ENCODE measurements at places on chromosomes 3 and 15.
A peak's percentile ranks its signal among the peaks of the same experiment; 100 is the strongest.

GRCh38 chr3:134326126-134326525 lies 48.1 kb downstream of the AMOTL2 start:
- no peak for DNase-seq

- no peak for DNase-seq
Measured at GRCh38 chr3:190983875-190984274, 121.4 kb upstream of the GMNC start.

DNA sequence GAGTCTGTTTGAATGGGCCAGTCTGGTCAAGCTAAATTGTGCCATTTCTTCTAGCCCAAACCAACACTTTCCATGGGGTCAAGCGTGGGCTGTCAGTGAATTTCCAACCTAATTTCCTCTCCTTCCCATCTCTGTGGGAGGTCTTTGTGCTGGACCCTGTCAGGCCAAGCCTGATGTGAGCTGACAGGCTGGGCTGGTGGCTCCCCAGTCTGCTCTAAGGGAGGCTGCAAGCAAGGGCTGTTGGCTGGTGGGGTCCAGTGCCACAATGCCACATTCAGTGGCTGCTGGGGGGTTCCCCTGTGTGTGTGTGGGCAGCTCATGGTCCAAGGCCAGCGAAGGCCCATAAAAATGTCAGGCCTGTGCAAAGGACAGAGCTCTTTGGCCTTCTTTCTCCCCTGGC lies 216.1 kb downstream of the OPA1 start:
- DNase-seq: no peak

GRCh38 chr15:57463360-57463759 lies 87.1 kb downstream of the CGNL1 start:
- peak; percentile 69 for DNase-seq

DNA sequence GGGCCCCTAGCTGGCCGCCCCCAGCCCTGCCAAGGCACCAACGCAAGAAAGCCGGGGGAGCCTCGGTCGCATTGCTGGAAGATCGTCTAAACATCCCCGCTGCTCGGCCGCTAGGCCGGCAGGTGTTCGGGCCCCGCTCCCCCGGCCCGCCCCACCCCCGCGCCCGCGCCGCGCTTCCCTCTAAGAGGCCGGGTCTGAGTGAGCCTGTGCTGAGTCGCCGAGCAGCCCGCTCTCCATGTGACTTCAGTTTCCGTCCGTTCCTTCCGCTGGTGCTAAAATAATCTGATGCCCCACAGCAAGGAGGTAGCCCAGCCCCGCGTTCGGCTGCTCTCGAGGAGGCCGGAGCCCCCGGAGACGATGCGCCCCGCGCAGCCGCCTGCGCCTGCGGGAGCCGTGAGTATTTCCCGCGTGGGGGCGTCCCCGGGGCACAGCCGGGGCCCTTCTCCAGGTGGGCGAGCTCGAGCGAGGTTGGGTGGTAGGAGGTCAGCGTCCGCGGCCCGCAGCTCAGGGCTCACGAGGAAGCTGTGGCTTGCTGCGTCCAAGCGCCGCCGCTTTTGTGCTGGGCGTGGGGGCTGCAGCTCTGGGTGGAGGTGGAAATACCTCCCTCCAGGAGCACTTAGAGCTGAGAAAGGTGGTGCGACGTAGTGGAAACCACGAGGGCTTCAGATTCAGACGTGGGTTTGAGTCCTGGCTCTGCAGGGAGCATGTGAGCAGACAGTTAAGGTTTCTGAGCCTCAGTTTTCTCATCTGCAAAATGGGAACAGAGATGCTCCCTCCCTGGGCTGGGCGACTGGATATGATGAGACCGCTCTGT lies at the start of gene NRROS:
Gene NRROS (plus strand): TSS at position 212 of the 814 bp plus-strand sequence. CDS start 14,846 bp downstream, outside the sequence.
- DNase-seq: peak; percentile 49

DNA sequence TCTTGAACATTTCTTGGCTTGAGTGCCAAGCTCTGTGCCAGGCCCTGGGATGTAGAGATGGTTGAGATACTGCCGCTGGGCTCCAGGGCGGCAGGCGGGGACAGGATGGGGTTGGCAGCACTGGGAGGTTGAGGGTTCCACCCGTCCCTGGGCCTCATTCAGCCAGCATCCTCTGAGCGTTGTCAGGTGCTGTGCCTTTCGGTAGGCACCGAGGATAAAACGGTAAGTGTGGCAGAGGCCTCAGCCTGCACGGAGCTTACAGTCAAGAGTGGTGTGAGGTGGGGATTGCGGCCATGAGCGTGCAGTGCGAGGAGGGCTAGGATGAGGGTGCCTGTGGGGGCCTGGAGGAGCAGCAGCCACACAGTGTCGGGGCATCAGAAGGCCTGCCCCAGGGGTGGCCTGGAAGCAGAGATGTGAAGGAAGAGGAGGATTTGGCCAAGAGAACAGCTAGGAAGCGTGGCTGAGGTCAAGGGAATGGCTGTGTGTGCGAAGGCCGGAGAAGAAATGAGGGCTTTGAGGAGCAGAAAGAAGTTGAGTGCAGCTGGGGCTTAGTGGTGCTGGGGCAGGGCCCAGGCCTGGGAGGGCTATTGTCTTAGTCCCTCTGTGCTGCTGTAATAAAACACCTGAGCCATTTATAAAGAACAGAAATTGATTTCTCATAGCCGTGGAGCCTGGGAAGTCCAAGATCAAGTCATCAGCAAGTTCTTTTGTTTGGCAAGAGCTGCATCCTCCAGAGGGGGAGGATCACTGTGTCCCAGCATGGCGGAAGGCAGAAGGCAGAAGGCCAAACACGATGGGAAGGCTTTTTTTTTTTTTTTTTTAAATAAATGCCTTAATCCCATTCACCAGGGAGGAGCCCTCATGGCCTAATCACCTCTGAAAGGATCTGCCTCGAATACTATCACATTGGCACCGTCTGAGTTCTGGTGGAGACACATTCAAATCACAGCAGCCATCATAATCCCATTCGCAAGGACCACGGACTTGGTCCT lies 22.7 kb downstream of the CORO2B start:
- DNase-seq: no peak

DNA sequence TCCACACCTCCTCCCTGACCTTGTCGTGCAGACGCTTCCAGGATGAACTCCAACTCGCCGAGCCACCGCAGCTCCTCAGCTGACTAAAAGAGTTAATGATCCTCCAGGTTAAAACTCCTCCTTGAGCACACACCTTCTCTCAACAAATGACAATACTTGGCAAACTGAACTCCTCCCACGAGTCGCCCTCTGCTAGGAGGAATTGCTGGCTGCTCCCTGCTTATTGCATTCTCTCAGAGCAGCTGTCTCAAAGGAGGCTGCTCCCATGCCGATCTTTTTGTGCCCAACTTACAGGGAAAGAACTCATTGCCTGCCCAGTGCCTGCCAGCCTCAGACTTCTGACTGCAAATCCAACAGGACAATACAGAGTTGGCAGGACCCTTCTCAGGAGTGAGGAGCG lies at the start of gene ATP13A4:
Gene ATP13A4 (minus strand): TSS at position 85 of the 400 bp plus-strand sequence. CDS start 96 bp downstream, outside the sequence.
- no peak for DNase-seq

- no peak for DNase-seq
Measured at GRCh38 chr3:8573342-8573926, 71.2 kb downstream of the SSUH2 start.

DNA sequence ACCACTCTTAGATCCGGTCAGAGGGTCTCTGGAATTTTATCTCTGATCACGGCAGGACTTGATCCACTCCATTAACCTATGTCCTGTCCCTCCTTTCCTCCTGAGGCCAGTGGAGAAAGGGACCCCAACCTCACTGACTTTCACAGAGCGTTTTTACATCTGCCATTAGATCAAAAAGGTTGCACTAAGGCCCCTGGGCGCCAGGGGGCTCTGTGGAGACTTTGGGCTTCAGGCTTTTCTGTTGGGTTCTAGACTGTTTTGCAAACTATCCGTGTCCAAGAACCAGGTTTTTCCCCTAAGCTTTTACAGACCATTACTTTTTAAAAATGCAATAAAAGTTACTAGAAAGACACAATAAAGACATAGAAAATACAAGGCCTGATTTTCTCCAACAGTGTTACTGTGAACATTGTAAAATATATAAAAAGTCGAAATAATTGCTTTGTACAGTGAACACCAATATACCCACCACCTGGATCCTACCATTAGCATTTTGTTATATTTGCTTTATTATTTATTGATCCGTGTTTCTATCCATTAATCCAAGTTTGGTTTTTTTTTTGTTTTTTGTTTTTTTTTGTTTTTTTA lies 159.7 kb downstream of the POLR2M start:
- no peak for DNase-seq

DNA sequence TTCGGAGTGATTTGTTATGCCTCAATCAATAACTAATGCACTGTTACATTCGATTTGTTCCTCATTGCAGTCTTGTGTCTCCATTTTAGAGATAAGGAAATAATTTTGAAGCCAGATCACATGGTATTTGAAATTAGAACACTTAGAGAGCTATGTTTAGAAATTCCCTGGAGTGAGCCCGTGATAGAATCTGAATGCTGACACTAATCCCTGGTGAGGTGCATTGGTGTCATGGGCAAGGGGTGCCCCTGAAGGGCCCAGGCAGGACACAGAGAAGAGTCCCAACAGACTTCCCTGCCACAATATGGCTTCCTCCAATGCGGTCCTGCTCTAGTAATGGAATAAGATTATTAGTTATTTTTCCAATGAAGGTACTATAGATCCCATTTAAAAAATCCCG lies 223.0 kb downstream of the NR2F2 start:
- no peak for DNase-seq

DNA sequence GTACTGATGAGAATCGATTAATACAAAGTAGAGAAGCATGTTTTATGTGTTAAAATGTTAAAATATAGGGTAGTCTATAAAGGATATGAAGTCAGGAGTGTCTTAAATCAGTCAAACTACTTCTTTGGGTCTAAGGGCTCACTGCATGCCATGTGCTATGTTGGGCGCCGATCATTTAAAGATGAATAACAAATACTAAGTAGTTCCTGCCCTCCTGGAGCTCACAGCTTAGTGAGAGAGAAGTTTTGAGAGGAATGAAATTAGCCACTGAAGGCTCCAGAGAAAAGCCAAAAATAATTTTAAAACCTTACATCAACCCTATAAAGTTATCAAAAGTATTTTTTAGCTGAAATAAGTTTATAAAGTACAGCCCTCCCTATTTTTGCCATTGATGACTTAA lies 44.5 kb downstream of the BLM start:
- DNase-seq: no peak

DNA sequence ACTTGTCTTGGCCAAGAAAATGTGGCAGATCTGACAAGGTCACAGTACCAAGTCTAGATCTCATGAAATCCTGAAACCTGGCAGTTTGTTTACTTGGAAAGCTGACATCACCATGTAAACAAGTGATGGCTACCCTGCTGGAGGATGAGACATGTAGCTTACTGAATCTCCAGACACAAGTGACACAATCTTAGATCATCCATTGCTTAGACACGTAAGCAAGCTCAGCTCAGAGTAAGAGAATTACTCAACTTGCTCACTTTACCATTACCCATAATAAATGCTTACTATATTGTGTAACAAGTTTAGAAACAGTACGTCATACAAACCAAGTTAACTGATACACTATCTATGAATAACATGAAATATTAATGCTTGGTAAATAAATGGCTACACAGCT lies 263.8 kb downstream of the TBC1D5 start:
- DNase-seq: no peak

- DNase-seq: no peak
Measured at GRCh38 chr3:196932600-196932999, 9.7 kb downstream of the NCBP2 start.

DNA sequence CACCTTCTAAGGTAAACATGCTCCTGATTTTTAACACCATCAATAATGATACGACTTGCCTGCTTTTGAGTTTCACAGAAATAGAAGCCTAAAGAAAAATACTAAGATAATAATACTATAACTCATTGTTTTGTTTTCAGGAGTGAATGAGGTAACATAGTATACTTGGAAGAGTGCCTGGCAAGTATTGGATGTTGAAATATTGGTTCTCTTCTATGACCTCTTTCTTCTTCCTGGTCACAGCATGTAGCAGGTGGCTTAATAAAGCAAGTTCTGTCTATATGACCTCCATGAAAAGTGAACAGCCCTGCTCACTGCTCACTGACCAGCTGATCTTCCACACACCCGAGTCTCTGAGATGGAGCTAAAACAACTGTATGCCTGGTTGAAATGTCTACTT lies 312.3 kb upstream of the ONECUT1 start:
- no peak for DNase-seq

DNA sequence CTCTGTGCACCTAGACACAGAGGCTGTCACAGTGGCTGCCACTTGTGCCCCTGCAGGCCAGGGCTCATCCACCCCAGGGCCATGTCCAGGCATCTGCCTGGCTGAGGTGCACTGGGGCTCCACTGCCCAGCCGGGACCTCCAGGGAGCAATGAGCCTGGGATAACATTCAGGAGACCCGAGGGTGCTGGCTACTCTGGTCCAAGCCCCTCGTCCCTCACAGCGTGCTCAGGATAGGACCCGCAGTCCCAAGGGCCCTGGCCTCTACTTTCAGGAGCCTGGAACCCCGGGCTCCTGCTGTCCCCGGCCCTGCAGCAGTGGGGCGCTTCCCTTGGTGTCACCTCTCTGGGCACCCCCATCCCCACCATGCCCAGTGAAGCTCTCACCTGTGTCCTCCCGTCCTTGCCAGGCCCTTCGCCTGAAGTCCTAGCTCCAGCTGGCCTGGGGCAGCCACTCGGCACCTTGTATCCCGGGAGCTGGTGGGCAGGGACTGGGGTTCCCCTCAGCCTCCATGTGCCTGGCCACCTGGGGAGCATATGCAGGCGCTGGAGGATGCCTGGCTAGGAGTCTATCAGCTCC lies 157.8 kb downstream of the NSMCE3 start:
- no peak for DNase-seq

DNA sequence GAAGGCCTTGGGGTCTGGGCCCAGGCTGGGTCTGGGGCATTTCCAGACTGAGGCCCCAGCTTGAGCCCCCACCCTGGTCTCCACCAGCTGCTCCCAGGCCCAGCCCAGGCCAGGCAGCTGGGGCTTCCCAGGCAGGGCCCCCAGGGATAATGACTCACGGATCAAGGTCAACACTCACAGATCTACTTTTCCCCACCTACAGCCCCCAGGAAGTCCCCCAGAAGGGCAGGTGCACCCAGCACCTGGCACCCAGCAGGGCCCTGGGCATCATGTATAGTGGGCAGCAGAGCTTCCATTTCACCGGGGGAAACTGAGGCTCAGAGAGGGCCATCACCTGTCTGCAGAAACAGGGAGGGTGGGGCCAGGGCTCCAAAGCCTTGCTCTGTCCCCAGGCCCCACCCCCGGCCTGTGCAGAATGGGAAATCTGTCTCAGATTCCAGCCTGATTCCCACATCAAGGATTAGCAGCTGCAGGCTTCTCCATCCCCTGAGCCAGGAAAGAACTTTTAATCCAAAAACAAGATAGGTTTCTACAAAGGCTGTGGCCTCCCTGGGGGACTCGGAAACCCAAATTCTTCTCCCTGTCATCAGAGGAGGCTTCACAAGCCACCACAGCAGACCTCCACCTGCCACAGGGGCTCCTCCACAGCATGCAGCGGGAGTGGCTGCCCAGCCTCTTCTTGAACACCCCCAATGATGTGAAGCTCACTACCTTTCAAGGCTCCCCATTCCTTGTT lies 49.8 kb downstream of the IQSEC1 start:
- no peak for DNase-seq

Measured in globus pallidus (tissue), 1 donor.